ENCODE measurements at places on chromosomes 1 and 21.

GRCh38 chr21:37677006-37677405 is 239.3 kb downstream of the KCNJ6 start:
- no peak for DNase-seq

DNA sequence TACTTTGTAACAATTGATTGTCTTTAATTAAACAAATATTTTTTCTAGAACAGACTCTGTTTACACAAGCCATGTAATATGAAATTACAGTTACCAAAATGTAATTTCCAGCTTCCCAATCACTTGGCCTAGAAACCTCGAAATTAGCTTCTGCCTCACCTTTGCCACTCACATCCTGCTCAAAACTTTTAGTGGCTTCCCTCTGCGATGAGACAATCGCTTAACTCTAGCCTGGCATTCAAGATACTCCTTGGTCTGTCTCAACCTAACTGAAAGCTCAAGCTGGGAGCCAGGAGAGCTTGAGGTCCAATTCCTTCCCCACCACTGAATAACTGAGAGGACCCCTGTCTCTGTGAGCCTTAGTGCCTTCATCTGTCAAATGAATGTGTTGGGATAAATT is 42.8 kb downstream of the GFI1 start:
- DNase-seq: no peak

GRCh38 chr1:202221911-202222909 is 28.6 kb downstream of the LGR6 start:
- DNase-seq: no peak

DNA sequence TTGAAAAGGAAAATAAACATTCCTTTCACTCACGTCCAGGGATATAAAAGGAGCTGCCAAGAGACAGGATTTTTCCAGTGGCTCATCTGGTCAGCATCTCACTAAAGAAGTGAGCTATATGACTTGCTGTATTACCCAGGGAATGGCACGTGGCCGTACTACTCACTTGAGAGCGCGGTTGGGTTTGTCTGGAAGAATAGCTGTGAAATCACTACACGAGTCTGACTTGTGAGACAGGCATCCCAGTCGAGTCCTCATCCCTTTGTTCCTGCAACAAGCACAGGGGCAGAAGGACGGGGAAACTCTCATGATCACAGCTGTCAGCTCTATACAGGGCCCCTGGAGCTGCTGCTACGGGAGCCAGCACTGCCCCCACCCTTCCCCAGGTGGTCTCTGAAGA is 17.7 kb downstream of the RGS8 start:
- DNase-seq: peak; percentile 5

GRCh38 chr1:65395887-65396612 is 24.4 kb upstream of the LEPR start:
- DNase-seq: peak; percentile 59

GRCh38 chr1:193060938-193061337 is 1.5 kb downstream of the RO60 start:
- DNase-seq: peak; percentile 14

- DNase-seq: no peak
Observed at GRCh38 chr1:90729504-90730242, 12.6 kb upstream of the BARHL2 start.

GRCh38 chr1:51314974-51315373 is 15.4 kb downstream of the TTC39A start:
- no peak for DNase-seq

Measured in mesenchymal stem cell (in vitro differentiated cells and primary cell).